Urinary bladder (tissue), 4 donors: ENCODE measurements at places on chromosomes 6 and 20.

DNA sequence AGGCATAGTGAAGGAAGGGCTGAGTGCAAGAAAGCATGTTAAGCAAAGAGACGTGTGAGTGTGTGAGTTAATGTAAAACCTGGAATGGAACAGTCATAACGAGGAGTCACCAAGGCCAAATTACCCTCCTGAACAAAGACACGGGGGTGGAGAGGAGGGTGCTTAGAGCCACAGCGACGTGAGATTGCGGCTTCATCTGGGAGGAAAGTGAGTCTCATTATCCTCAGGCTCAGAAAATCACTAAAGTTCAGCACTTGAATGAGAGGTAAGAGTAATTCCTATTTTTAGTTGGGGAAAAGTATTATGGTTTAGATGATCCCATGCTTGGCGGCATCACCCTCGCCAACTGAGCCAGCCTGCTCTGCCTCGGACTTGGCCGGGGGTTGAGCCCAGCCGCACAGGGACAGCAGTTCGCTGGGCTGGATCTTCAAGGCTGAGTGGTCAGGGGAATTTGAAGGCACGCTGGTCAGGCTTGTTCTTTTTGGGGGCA is 136.6 kb downstream of the DTNBP1 start:
- DNase-seq = no peak

- no peak for DNase-seq
Observed at GRCh38 chr6:22253955-22254655, 42.7 kb downstream of the PRL start.

GRCh38 chr6:158322724-158323560 is 10.7 kb downstream of the TULP4 start:
- no peak for DNase-seq

GRCh38 chr6:41640426-41640825 is 2.2 kb downstream of the MDFI start:
- no peak for DNase-seq

DNA sequence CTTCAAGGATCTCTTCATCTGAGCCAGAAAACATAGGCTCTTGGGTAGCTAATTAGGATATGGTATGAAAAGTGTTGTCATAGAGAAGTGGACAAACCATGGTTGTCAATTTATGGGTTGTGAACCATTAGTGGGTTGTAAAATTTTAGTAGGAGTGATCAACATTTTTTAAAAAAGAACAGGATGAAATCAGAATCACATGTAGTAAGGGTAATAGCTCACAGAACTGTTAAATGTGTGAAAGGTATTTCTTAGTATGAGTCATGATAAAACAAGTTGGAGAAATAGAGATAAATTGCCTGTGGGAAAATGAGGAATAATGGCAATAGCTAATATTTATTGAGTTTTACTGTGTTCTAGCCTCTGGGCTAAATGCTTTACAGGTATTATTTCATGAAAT is 113.4 kb downstream of the MAP3K4 start:
- no peak for DNase-seq

GRCh38 chr20:45518282-45518681 is 2.9 kb upstream of the SPINT3 start:
- no peak for DNase-seq

- no peak for DNase-seq
Observed at GRCh38 chr6:132734694-132735236, 20.9 kb upstream of the VNN1 start.

GRCh38 chr20:19947611-19948264 is 69.4 kb upstream of the NAA20 start:
- no peak for DNase-seq

GRCh38 chr20:23207826-23208540 is 121.9 kb upstream of the CD93 start:
- no peak for DNase-seq

- no peak for DNase-seq
Observed at GRCh38 chr6:93806409-93807270, 387.3 kb upstream of the EPHA7 start.

DNA sequence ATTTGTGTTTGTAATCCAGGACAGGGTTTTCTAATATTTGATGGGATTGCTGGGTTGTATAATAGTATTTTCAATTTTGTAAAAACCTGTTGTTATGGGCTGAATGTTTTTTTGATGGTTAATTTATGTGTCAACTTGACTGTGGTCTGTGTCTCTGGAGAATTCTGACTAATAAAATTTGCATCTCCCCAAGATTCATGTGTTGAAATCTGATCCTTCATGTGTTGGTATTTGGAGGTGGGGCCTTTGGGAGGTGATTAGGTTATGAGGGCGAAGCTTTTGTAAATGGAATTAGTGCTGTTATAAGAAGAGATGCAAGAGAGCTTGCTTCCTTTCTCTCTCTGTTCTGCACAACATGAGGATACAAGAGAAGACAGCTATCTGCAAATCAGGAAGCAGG is 48.7 kb upstream of the SAMD5 start:
- DNase-seq = no peak

GRCh38 chr6:27176523-27177484 is 70.7 kb upstream of the PRSS16 start:
- peak; percentile 65 for DNase-seq

- DNase-seq = no peak
Observed at GRCh38 chr6:162679681-162680080, 47.9 kb downstream of the PRKN start.

DNA sequence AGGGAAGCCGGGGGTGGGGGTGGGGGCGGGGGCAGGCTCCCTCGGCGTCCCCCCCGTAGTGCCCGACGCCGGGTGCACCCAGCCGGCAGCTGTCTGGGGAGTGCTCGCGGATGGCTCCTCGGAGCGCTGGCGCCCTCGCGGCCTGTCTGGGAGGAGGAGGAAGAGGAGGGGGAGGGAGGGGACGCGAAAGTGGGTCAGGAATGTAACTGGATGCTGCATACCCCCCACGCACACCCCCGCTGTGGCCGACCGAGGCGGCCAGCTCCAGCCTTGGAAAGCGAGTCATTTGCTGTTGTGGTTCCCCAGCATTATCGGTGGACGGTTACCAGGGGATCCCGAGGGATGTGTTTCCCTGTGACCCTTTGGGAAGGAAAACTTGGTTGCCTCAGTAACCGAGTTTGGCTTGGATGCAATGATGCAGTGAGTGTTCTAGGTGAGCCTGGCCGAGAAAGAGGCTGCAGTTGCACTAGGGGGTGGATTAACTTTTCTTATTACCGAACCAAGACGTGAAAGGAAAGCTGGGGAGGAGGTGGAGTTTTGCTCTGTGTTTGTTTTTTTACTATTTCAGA is 55.2 kb upstream of the RREB1 start:
- DNase-seq = no peak

- DNase-seq = no peak
Observed at GRCh38 chr6:134956032-134956431, 6.1 kb upstream of the ALDH8A1 start.

DNA sequence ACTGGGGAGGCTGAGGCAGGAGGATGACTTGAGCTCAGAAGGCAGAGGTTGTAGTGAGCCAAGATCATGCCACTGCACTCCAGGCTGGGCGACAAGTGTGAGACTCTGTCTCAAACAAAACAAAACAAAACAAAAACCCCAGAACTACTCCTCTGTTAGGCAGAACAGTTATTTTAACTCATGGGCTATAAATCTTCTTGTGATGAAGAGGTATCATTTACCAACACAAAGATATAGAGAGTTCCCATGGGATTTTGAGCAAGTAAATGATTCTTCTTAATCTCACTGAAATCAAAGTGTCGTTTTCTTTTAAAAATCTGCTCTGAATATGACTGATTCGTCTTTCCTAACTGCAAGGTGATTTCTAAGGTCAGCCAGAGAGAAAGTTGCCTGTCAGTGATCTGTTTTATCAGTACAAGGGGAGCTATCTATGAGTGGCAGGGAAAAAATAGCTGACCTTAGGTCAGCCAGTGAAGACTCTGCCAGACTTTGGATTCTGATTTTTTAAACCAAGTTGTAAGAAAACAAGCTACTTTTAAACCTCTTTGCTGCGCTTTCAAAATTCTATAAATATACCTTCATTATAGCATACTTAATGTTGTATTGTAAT is 3.8 kb upstream of the DSP start:
- no peak for DNase-seq

DNA sequence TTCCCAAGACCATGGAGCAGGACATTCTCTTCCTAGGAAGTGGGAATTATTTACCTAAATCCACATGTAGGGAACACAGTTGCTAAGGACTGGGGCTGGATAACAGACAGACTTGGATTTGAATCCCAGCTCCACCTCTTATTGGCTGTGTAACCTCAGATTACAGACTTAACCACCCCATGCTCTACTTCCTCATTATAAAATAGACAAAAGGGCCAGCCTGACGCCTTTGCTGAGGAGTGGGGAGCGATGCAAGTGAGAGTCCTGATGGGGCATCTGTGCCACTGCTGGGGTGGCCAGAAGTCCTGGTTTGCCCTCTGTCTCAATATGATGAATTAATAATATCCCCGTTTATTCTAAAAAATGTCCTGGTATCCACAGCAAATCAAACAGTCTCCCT is 46.8 kb downstream of the SPATA2 start:
- DNase-seq = no peak

- no peak for DNase-seq
Observed at GRCh38 chr6:109373762-109374161, 8.5 kb downstream of the CD164 start.

GRCh38 chr6:156934069-156934460 is 156.9 kb downstream of the ARID1B start:
- no peak for DNase-seq

- peak; percentile 25 for DNase-seq
Observed at GRCh38 chr20:39081255-39081654, 119.1 kb downstream of the DHX35 start.

GRCh38 chr6:149754548-149754947 is 5.0 kb downstream of the PCMT1 start:
- no peak for DNase-seq

GRCh38 chr20:37114012-37114411 is 18.2 kb upstream of the RBL1 start:
- DNase-seq = no peak

DNA sequence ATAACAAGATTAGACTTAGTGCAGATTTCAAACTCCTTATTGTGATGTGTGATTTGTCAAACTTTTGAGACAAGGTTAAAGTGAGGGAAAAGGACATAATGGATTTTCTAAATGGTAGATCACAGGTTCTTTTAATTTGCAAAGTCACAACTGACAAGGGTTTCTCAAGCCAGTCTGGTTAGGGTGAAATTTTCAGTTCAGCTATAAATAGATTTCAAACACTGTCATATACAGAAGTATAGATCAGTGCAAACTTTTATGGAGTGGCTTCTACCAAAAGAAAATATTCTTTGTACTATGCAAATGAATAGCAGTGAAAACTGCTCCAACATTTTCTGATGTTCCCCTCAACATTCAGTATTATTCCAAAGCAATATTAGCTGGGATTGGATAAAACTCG is 337.1 kb upstream of the MAN1A1 start:
- no peak for DNase-seq
